ENCODE measurements at places on chromosomes 4 and X. TPM values are rescaled to one million over a fixed set of nuclear protein-coding genes. Genes with fewer than 3 reads are reported as not detected.

GRCh38 chrX:16606142-16606720 lies 43.7 kb upstream of the S100G start:
- DNase-seq, result no peak

DNA sequence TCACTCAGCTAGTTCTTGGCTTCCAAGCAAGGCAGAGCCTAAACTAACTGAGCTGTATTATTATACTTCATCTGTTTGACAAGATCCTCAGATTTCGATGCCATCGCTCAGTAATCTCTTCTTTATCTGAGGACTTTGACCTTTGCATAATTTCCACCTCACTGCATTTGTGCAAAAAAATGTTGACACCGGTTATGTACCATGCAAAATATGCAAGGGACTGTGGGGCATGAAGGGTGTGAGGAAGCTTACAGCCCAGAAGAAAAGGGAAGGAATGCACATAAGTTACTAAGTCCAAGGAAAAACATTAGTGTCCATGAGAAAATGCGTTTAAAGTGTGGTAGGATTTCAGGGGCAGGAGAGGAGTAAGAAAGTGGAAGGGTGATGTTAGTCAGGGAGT lies 295.4 kb downstream of the PACRGL start:
- DNase-seq, result no peak

GATA1 gene
- not detected for polyA plus RNA-seq

GRCh38 chr4:91471280-91471679 lies 832.5 kb upstream of the GRID2 start:
- DNase-seq, result no peak

DNA sequence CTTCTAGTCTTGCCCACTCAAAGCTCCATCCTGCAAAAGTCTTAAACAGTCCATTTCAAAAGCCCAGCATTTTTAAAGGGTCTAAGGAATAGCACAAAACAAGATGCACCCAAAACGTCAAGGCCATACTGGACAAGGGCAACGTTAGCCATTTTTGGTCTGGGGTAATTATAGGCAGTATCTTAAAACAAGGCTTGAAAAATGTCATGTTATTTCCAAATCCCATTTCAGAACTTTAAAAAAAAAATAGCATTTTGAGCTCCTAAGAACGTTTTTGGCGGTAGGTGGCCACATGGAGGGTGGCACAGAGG lies 584 bp upstream of the TMEM165 start:
- DNase-seq, result no peak

GRCh38 chr4:124555959-124556358 lies 156.6 kb downstream of the ANKRD50 start:
- DNase-seq, result no peak

TEC gene
- 0.20 TPM for polyA plus RNA-seq

CENPE gene
- polyA plus RNA-seq, result 2.4 TPM

DAPP1 gene
- polyA plus RNA-seq, result not detected

DNA sequence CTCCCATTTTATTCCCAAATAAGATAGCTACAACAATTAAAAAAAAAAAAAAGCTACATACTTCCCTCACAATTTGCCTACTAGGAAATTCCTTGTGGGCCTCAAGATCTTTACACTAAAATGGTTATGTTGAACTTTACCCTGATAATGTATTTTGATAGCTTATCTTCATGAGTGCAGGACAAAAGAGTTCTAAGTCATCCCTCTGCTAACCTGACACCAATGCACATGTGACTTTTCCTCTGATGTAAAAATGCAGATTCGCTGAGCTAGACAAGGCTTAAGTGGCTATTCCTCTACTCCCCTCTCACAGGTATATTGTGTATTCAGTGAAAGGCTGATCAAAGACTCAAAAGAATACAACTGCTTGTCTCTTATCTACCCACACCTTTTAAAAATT lies 22.5 kb downstream of the ELF2 start:
- no peak for DNase-seq

- DNase-seq, result no peak
Observed at GRCh38 chr4:32932156-32932555, 2212.0 kb downstream of the PCDH7 start.

GRCh38 chr4:2636331-2636730 lies 99.9 kb downstream of the FAM193A start:
- DNase-seq, result no peak

GRCh38 chr4:86898562-86898961 lies 6.3 kb upstream of the C4orf36 start:
- DNase-seq, result no peak

DNA sequence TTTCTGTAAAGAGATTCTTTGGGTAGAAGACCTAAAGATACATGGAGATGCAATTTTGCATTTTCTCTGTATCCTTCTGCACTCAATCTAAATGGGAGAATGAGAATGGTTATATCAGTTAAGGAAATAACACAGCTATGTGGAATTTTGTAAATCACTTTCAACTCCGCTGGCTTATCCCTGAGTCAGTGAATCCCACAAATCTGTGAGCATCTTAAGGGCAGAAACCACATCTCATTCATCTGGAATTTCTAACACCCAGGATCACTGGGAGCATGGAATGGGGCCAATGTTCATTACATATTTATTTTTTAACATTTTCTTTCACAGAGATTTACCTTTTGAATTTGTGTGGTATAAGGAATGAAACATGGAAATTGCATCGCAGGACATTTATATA lies 167.8 kb downstream of the CFAP47 start:
- no peak for DNase-seq

DNA sequence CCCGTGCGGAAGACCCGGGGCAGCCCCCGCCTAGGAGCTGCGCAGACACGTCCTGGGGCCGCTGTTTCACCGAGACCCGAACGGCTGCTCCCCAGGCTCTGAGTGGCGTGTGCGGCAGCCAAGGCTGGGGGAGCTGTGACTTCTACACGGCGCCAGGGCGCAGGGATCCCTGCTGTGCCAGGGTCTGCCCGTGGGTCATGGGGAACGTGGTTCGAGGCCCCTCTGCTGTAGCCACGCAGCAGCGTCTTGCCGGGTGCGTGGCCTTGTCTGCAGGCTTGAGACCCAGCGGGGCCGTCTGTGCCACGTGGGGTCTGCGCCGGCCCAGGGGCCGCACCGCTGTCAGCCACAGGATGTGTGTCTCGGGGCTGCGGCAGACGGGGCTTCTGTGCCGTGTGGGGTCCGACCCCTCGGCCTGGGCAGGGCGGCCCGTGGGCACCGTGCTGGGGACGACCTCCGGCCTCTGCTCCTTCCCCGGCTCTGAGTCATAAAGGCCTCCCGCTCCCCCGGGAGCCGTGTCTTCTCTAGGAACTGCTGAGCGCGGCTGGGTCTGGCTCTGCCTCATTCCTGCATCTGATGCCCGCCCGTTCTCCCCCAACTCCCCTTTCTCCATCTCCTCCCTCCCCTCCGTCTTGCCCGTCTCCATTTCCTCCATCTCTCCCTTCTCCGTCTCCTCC lies 12.7 kb upstream of the GTPBP6 start:
- DNase-seq, result no peak

PABPC5 gene
- polyA plus RNA-seq, result 0.99 TPM

GRCh38 chr4:186787536-186787935 lies 63.9 kb upstream of the FAT1 start:
- no peak for DNase-seq
